ENCODE measurements at places on chromosomes 16 and 17.

GRCh38 chr16:85316321-85316919 is 204.1 kb upstream of the CIBAR2 start:
- DNase-seq: peak; percentile 74

GRCh38 chr16:29663016-29663806 is at the start of gene SPN:
Gene SPN (plus strand): TSS chr16:29663247. CDS start chr16:29663729, 482 bp downstream.
- DNase-seq: no peak

- no peak for DNase-seq
These were observed 61.3 kb upstream of the SIAH1 start for GRCh38 chr16:48446534-48446920.

DNA sequence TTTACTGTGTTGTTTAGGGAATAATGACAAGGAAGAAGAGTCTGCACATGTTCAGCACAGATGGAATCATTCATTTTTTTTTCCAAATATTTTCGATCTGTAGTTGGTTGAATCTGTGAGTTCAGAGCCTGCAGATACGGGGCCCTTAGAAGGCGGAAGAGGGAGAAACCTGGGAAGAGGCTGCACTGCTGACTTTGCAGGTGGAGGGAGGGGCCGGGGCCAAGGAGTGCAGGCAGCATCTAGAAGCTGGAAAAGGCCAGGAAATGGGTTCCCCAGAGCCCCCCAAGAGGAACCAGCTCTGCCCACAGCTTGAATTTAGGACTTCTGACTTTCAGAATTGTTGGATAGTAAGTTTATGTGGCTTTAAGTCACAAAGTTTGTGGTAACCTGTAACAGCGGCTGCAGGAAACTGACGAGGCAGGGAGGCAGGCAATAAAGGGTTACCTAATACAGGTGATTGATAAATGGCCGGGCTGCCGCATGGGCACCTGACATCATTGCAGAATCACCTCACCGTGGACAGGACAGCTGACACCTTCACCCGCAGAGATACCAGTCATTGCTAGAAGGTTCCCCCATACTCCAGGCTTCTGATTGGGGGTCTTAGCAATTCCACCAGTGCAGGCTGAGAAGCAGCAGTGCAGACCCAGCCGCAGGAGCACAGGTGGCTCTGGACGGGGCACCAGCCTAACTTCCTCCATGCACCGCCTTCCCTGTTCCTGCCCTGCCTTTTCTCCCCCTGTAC is 181.3 kb downstream of the IRF8 start:
- DNase-seq: no peak

DNA sequence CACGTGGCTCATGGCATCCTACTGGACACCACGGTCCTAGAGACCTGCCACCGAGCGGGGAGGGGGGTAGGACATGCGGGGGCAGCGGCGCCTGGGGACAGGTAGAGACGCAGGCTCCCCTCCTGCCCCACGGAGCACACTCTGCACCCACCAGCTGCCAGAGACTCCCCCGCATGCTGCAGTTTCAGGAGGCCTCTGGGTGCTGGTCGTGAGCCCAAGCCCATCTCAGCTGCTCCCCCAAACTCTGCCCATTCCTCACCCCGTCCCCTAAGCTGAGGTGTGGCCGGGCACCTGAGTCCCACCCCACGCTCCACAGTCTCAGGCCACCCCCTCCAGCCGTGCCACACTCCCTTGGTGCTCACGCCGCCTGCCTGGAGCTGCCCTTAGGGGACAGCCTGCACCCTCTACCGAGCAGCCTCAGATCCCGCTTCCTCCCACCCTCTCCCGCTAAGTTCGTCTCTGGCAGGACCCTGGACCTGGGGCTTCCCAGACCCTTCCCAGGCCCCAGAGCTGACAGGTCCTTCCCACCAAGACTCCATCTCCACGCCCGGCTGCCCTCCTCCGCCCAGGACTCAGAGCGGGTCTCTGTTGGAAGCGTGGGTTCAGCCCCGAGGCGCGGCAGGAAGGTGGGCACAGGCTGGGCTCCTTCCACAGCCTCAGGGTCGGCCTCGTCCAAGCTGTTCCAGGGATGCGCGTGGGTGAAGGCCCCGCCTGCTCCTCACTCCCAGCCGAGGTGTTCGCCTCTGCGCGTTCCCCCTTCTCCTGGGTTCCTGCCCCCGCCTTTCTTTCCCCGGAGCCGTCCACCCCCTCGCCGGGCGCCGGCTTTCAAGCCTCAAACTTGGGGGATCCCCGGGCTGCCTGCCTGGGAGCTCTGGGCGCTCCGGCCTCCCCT is 1.3 kb downstream of the RAB40B start:
- DNase-seq: peak; percentile 19

DNA sequence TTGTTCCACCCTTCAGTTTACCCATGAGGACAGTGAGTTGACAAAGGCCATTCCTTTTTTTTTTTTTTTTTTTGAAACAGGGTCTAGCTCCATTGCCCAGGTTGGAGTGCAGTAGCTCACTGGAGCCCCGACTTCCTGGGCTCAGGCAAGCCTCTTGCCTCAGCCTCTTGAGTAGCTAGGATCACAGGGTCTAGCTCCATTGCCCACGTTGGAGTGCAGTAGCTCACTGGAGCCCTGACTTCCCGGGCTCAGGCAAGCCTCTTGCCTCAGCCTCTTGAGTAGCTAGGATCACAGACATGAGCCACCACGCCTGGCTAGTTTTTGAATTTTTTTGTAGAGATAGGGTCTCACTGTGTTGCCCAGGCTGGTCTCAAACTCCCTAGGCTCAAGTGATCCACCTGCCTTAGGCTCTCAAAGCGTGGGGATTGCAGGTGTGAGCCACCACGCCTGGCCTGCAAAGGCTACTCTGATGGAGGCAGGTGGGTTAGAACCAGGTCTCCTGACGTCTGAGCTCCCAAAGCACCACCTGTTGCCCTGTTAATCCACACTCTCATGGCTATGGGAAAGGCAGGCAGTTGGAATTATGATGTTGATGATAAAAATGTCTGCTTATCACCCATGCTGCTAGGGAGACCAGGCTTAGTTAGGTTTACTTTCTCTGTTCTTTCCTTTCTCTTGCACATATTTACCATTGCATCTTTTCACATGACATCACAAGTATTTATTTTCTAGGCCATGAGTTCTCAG is 65.2 kb downstream of the KSR1 start:
- DNase-seq: no peak

GRCh38 chr17:35778641-35779196 is 16.7 kb downstream of the MMP28 start:
- DNase-seq: no peak

DNA sequence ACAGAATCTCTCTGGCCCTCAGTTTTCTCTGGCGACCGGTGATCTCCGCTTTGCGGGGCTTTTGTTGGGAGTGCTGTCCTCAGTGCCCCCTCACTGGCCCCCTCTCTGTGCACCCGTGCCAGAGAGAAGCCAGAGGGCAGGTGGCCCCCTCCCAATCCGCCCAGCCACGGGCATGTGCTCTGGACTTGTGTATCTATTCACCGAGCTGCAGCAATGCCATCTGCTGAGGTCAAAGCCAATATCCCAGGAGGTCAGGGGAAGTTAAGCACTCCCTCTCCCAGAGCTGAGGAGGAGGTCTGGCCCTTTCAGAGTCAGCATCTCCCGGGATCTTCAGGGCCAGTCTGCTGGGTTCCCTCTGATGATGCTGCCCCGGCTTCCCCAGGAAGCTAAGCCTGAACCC is 5.1 kb downstream of the CACNG5 start:
- DNase-seq: no peak

GRCh38 chr17:48526608-48527546 is 3.9 kb downstream of the HOXB1 start:
- no peak for DNase-seq

GRCh38 chr17:77456951-77457548 is 316.3 kb downstream of the SEC14L1 start:
- no peak for DNase-seq

DNA sequence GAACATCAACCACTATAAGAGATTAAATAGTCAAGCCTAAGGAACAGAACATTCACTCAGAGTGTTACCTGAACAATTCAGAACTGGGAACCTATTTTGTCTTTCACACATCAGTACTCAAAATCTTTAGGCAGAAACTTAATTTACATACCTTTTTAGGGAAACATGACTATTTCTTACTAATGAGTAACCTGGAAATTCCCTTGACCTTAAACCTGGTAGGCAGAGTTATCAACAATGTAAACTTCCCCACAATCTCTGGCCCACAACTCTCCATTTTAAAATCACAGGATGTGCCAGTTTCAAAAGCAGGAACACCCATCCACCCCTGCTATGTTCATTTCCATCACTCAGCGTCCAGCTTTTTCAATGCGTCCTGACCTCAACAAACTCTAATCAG is 132.9 kb upstream of the ANKFN1 start:
- DNase-seq: no peak

DNA sequence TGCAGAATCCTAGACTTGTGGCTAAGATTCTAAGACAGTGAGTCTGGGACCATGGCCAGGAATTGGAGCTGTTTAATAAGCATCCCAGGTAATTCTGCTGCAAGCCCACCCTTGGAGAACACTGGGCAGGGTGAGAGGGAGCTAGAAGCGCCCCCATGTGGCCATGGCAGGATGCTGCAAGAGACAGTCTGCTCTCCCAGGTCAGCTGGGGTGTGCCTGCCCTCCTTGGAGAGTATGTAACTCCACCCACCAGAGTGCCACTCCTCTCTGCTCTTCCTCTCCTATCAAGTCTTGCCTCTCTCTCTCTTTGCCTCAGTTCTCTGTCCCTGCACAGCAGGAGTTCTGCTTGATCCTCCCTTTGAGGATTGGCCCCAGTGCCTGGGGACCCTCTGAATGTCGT is 14.9 kb downstream of the RCVRN start:
- peak; percentile 46 for DNase-seq

DNA sequence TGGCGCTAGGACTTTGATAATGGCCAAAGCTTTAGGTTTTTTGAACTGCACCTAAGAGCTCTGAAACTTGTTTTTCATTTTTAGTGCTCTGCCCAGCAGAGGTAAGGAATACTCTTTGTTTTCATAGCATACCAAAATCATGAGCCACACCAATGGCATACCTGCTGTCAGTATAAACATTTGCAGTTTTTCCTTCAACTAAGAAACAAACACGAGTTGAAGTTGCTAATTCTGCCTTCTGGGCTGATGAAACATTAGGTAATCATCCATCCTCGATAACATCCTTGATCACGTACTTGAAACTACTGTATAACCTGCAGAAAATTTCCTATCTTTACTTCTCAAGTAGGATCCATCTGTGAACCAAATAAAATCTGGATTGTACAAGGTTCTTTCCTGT is 20.6 kb upstream of the B4GALNT2 start:
- no peak for DNase-seq
